Stimulated activated CD8-positive, alpha-beta memory T cell treated with anti-CD3 and anti-CD28 coated beads, Interleukin-2, amount 100 ng/mL, for 48 hours (primary cell): ENCODE measurements at places on chromosomes 2 and 18.

DNA sequence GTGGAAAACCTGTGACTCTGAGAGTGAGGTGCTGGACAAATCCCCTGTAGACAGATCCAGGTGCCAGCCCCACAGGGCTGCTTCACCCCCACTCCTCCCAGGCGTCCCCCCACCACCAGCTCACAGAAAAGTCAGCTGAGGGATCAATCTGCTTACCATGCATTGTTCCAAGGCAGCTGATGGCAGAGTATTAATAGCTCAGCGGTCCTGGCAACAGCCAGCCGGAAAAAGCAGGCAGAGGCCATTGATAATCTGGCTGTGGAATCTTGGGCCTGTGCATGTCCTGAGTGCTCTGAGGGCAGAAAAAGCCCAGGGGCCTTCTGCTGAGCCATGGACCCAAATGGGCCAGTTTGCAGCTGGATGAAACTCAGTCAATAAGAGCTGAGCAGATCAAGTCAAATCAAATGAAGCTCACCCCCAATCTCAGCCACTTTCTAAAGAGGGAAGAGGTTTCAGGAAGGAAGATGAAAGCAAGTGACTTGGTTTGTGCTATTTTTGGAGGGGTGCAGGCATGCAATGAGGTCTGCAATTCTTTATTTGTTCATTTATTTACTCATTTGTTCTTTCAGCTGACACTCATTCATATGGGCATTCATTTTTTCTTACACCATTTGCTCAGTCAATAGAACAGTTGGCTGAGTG, 63.4 kb downstream of the GYPC start:
- DNase-seq, result no peak

- DNase-seq, result no peak
These were observed 169.3 kb downstream of the TMEM200C start for GRCh38 chr18:5726011-5726410.

GRCh38 chr2:46098621-46099062, 198.6 kb upstream of the EPAS1 start:
- DNase-seq, result no peak

GRCh38 chr2:97774425-97774824, 61.0 kb downstream of the ZAP70 start:
- no peak for DNase-seq
